Stimulated activated CD4-positive, alpha-beta T cell treated with anti-CD3 and anti-CD28 coated beads, Interleukin-12 subunit alpha, Interleukin-12 subunit beta, amount 100 ng/mL, for 48 hours (primary cell): ENCODE measurements at places on chromosomes 11 and 22.

DNA sequence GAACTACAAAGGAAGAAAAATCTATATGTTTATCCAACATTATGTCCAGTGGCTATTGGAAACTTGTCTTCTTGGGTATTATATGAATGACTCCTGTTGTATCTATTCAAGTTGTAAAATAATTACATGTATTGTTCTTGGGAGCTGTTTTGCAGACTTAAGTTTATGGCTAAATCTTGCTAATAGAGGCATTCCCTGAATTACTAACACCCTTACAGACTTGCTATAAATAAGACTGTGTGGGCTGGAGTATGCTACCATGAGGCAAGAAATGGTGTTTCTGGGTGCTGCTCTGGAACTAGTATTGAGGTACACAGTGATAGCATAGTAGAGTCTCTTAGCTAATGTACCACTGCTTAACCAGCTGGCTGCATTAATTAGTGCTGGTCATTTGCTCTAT lies 155.1 kb downstream of the HIPK3 start:
- DNase-seq: no peak

GRCh38 chr11:120898568-120898967 lies 125.3 kb upstream of the TBCEL start:
- DNase-seq: no peak

GRCh38 chr11:1113405-1114201 lies 38.9 kb downstream of the MUC2 start:
- no peak for DNase-seq

DNA sequence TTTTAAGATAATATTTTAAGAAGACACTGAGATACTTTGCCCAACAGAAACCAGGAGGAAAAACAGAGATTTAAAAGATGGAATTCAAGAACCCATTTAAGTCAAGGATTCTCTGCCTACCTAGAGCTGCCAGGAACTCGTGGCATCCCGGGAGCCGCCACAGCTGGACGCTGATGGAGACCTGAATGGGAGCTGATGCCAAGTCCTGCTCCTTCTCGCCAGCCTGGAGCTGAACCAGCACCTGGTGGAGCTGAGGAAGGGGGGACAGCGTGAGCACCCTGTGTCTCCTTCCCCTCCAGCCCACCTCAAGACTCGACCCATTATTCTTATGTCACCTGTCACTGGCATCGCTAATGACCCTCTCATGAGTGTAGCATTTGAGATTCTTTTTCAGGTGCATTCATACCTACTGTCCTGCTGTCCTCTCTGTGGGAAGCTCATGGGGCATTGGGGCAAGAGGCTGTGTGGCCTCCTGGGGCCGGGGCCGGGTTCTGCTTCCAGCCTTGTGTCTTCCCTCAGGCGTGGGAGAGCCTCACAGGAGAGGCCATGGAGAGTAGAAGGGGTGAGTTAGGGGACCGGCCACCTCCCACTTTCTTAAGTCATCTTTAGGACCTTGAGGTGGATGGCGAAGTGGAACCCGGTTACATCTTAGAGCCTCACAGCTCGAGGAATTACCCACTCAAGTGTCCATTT lies 70.8 kb upstream of the PITPNB start:
- DNase-seq: no peak

- no peak for DNase-seq
Observed at GRCh38 chr11:64747961-64748665, 4.2 kb upstream of the RASGRP2 start.

DNA sequence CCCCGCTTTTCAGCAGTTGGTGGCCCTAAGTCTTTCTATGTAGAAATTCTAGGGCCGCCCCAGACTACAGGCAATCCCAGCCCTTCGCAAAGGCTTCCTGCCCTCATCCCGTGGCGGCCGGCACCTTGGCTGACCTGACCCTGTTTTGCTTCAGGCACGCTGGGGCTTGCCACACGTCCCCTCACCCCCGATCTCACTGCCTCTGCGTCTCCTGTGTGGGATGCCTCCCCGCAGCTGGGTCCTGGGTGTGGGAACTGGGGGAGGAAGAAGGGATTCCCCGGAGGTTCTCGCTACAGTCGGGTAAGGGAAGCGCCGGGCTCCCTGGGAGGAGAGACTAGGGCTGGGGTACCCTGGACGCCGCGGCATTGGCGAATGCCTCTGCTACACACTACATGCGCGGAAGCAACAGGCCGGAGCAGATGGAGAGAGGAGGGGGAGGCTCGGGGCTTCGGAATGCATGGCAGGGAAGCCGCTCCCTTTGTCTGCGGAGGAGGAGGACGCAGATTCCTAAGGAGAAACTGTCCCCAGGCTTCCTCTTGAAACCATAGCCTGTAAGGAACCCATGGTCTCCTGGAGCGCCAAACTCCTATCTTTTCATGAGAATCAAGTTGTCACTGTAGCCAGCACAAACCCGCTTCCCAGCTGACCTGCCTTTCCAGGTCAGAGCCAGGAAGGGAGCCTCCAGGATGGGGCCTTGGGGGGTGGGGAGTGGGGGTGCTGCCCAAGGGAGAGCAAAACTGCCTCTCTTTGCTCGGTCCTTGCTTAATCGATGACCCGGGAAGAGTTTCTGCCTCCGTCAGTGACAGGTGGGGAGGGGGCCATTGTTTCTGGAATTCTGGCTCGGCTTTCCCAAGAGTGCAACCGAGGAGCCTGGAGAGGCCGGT lies 1.4 kb downstream of the DTX4 start:
- DNase-seq: no peak

DNA sequence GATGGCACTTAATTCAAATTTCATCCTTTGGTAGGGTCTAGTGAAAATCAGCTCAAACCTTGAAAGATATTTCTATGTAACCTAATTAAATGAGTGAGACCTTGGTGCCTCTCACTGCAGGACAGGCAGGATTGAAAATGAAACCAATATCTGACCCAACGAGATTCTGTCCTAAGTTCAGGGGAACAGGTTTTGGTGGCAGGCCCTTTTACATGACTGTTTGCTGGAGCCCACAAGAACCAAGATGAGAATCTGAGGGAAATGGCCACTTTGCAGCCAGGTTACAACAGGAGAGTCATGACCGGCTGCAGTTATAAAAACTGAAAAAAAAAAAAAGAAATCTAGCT lies 130.2 kb downstream of the TRIM44 start:
- DNase-seq: no peak

DNA sequence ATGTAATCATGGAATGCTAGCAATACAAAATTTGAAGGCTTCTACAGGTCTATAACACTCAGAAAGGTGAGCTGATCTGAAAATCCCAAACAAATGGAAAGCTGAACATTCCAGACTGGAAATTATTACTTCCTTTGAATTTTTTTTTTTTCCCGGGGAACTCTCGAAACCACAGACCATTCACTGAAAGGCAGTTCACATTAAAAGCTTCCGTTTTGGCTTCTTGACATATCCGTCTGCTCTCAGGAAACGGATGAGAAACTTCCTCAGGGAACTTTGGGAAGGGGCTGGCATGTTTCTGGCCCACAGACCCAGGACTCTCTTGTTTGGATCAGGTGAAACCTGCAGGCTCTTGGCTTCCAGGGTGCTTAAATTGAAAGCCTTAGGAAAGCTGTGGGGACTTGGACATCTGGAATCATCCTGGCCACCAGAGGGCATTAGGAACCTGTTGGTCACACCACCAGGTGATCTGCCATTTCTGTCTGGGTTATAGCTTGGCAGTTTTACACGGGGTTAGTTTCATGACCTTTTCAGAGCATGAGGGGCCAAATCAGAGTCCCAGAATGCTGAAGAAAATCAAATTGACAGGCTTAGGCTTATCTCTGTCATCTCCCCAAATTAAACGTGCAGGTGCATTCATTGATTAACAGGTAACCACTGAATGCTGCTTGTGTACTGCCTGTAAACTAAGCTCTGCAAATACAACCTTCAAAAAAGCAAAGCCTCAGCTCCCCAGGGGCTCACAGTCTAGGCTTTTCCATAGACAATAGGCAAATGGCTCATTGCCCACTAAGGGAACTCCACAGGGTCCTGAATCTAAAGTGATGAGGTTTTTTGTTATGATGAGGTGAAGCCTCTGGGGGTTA lies 22.7 kb upstream of the GRAMD1B start:
- DNase-seq: peak; percentile 30

- no peak for DNase-seq
Observed at GRCh38 chr22:50083462-50084079, 1.7 kb downstream of the MLC1 start.

DNA sequence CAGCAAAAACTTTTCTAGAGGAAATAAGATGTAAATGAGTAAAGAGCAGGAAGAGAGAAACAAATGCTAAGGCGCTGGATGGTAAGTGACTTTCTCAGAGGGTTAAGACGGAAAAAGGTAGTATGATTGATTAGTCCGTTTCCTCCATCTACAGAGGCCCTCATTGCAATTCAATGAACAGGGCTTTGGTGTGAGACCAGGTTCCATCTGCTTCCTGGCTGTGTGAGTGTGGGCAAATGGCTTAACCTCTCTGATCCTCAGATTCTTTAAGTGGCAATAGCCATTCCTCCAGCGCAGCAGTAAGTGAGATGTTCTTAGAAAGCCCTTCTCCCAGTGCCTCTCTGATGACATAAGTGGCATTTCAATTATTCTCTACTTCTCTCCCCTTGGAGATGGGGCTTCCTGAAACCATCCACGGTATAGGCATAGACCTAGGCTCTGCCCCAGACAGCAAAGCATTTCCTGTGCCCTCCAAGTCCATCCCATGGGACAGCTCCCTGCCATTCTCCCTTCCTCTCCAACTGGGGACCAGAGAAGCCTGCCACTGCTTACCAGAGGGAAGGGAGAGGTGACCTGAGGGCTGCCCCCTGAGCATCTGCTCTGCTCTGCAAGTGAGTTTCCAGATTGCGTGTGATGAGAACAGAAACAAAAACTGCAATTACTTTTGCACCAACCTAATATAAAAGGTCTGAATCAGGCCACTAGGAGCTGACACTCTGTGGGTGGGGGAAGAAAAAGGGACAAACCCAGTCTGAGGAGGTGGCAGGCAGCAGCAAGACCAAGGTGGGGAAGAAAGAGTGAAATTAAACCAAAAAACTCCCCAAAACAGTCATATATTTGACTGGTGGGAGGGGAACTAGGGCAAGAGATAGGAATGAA lies 12.7 kb upstream of the CD44 start:
- peak; percentile 41 for DNase-seq

- no peak for DNase-seq
Observed at GRCh38 chr11:47912843-47913437, 64.8 kb upstream of the NUP160 start.

DNA sequence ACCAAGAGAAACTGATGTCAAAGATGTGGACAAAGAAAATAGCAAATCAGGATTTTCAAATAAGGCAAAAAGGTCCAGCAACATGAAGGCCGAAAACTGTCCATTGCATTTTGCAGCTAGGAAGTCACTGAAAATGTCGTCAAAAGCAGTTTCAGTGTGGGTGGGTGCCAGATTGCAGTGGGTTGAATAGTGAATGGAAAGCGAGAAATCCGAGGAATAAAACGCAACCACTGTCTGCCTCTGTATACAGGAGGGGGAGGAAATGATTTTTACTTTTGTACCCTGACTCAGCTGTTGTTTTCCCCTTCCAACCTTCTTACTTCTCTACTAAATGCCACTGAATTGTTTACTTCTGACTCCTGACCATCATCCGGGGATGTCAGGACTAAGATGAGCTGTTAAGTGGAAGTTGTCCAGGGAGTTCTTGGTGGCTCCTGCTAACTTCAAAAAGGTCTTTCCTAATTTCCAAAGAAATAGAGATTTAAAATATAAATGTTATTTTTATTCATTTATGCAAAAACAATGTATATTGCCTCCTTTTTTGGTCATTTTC lies 64.9 kb upstream of the BIRC3 start:
- no peak for DNase-seq

GRCh38 chr11:4551346-4551979 lies 6.5 kb downstream of the OR52M1 start:
- no peak for DNase-seq

DNA sequence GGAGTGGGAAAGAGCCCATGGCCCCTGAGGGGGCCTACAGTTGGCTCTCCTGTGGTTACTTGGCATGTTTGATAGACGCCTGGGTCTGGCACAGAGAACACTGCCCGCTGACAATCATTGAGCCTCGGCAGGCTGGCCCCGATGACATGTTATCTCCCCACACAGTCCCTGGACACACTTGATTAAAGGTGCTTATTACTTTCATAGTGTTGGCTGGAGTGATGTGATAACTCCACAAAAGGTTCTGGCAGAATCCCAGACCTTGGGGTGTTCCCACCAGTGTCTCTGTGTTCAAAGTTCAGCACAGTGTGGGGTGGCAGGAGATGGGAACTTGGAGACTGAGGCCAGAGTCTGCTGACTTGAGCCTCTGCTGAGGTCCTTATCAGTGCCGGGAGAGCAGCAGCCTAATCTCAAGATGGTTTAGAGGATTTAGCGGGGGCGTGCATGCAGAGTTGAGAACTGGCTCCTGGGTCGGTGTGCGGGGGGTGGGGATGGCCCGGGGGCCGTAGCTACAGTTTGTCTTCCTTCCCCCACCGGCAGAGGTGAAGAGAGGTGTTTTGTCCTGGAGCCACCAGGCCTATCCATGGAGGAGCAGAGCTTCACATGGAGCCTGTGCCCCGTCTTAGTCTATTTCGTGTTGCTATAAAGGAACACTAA lies 22.5 kb downstream of the PARVB start:
- no peak for DNase-seq

DNA sequence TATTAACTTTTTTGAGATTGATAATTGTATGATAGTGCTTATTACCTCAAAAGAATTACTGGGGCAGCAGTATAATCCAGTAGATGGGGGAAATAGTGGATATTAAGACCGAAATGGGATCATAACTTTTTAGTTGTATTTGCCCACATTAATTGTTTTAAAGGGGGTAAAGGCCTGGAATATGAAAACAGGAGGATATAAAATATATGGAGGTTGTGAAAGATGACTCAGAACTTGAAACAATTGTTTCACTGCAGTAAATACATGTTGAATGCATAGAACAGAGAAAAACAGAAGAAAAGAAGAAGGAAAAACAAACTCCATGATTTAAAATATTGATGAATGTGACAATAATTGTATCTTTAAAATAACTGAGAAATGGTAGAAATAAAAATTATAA lies 94.1 kb upstream of the VPREB1 start:
- no peak for DNase-seq

GRCh38 chr22:46635756-46636155 lies 15.6 kb downstream of the GRAMD4 start:
- DNase-seq: no peak

GRCh38 chr22:38320605-38321402 lies 3.6 kb upstream of the CSNK1E start:
- DNase-seq: no peak

DNA sequence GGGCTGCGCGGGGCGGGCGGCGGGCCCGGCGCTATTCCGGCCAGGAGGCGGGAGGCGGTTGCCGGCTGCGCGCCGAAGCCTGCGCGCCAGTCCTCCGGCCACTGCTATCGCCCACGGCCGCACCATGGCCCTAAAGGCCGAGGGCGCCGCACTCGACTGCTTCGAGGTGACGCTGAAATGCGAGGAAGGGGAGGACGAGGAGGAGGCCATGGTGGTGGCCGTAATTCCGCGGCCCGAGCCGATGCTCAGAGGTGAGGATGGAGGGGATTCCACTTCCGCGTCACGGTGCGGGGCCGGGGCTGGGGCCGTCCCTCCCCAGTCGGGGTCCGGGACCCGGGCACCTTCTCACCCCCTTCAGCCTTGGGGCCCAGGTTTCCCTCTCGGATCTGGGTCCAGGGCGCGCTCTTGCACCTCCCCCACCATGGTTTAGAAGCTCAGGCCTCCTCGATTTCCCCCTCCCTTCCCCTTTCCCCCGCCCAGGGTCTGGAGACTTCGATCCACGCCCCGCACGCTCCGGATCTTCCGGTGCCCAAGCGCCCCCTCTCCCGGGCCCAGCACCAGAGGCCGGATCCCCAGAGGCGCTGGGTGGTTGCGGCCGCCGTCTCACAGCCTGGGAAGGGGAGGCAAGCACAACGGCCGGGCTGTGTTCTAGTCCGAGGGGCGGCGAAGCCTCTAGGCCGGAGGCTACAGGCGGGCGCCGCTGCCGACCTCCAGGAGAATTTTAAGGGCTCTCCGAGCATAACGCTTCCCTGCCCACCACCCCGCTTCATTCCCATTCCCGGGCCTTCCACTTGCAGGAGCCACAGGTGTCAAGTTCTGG lies 517 bp downstream of the SPINDOC start:
- DNase-seq: no peak
